Prostate gland (tissue), 2 donors: ENCODE measurements at places on chromosomes 11 and 22. TPM values are rescaled to one million over a fixed set of nuclear protein-coding genes. Genes with fewer than 3 reads are reported as not detected.

The ALG12 gene
- total RNA-seq, result 33.6 TPM

The ACR gene
- not detected for total RNA-seq

The SRSF8 gene
- total RNA-seq, result 46.1 TPM

The MS4A5 gene
- 9.1 TPM for total RNA-seq

The RPS25 gene
- 949 TPM for total RNA-seq

- no peaks in the 10 kb centered on the region for H3K4me1 ChIP-seq
- no peaks in the 10 kb centered on the region for H3K27me3 ChIP-seq
- H3K27ac ChIP-seq, result no peak overlapping the region
- H3K36me3 ChIP-seq, result no peaks in the 10 kb centered on the region
- DNase-seq, result no peak
Observed at GRCh38 chr11:62418136-62418535, 697 bp upstream of the SCGB1A1 start.

GRCh38 chr22:37267135-37267587 lies 15.1 kb upstream of the CYTH4 start:
- H3K27me3 ChIP-seq, result no peaks in the 10 kb centered on the region
- H3K36me3 ChIP-seq, result no peaks in the 10 kb centered on the region
- H3K27ac ChIP-seq, result no peak overlapping the region
- H3K4me3 ChIP-seq, result no peak overlapping the region
- no peaks in the 10 kb centered on the region for H3K4me1 ChIP-seq
- DNase-seq, result no peak

- DNase-seq, result no peak
- no peak overlapping the region for H3K27ac ChIP-seq
- H3K36me3 ChIP-seq, result no peaks in the 10 kb centered on the region
- no peaks in the 10 kb centered on the region for H3K4me1 ChIP-seq
Observed at GRCh38 chr11:14270690-14271542, 88.1 kb downstream of the RRAS2 start.

GRCh38 chr22:29782061-29782845 lies 15.1 kb downstream of the UQCR10 start:
- H3K36me3 ChIP-seq, result no peaks in the 10 kb centered on the region
- no peak overlapping the region for H3K4me3 ChIP-seq
- H3K27me3 ChIP-seq, result no peaks in the 10 kb centered on the region
- peak overlapping the region; percentile 62 for H3K27ac ChIP-seq
- H3K4me1 ChIP-seq, result peaks cover 6% of the 10 kb centered on the region
- DNase-seq, result peak; percentile 89

DNA sequence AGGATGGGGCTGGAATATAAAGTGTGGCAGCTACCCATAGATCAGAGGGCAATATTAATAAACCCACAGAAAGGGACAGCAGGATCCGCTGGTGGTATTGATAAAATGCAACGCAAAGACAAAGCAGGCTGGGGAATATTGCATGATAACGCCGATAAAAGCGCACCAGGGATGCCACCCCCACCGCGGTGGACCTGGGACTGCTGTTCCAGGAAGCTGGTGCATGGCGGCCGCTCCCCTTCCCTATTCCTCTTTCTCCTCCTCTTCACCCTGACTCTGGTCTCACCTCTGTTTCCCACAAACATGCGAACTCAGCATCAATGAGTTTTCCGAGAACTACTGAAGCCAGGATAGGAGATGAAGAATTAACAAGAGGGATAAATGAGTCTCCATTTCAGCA lies 20.2 kb downstream of the SPATA19 start:
- H3K27me3 ChIP-seq, result no peaks in the 10 kb centered on the region
- no peak overlapping the region for H3K27ac ChIP-seq
- no peak for DNase-seq
- no peak overlapping the region for H3K4me3 ChIP-seq

- no peaks in the 10 kb centered on the region for H3K4me1 ChIP-seq
- H3K27me3 ChIP-seq, result no peaks in the 10 kb centered on the region
- no peak for DNase-seq
- H3K27ac ChIP-seq, result no peak overlapping the region
Observed at GRCh38 chr22:29258407-29259252, 9.2 kb downstream of the RHBDD3 start.

DNA sequence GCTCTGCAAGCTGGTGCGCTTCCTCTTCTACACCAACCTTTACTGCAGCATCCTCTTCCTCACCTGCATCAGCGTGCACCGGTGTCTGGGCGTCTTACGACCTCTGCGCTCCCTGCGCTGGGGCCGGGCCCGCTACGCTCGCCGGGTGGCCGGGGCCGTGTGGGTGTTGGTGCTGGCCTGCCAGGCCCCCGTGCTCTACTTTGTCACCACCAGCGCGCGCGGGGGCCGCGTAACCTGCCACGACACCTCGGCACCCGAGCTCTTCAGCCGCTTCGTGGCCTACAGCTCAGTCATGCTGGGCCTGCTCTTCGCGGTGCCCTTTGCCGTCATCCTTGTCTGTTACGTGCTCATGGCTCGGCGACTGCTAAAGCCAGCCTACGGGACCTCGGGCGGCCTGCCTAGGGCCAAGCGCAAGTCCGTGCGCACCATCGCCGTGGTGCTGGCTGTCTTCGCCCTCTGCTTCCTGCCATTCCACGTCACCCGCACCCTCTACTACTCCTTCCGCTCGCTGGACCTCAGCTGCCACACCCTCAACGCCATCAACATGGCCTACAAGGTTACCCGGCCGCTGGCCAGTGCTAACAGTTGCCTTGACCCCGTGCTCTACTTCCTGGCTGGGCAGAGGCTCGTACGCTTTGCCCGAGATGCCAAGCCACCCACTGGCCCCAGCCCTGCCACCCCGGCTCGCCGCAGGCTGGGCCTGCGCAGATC lies 16.5 kb downstream of the P2RY2 start:
- H3K4me1 ChIP-seq, result no peaks in the 10 kb centered on the region
- DNase-seq, result no peak
- no peaks in the 10 kb centered on the region for H3K36me3 ChIP-seq
- no peaks in the 10 kb centered on the region for H3K27me3 ChIP-seq
- H3K4me3 ChIP-seq, result no peak overlapping the region

- H3K4me3 ChIP-seq, result no peak overlapping the region
- H3K36me3 ChIP-seq, result no peaks in the 10 kb centered on the region
- no peak overlapping the region for H3K27ac ChIP-seq
- no peak for DNase-seq
- H3K4me1 ChIP-seq, result no peaks in the 10 kb centered on the region
Observed at GRCh38 chr11:15027011-15027410, 46.4 kb upstream of the CALCB start.

GRCh38 chr22:40178417-40179409 lies 988 bp downstream of the TNRC6B start:
- H3K4me1 ChIP-seq, result peaks cover 10% of the 10 kb centered on the region
- peak overlapping the region; percentile 48 for H3K4me3 ChIP-seq
- H3K27ac ChIP-seq, result peak overlapping the region; percentile 86
- no peaks in the 10 kb centered on the region for H3K27me3 ChIP-seq
- peak; percentile 33 for DNase-seq

GRCh38 chr11:27902981-27903624 lies 202.8 kb upstream of the BDNF start:
- H3K4me3 ChIP-seq, result no peak overlapping the region
- no peaks in the 10 kb centered on the region for H3K27me3 ChIP-seq
- H3K36me3 ChIP-seq, result no peaks in the 10 kb centered on the region
- H3K4me1 ChIP-seq, result no peaks in the 10 kb centered on the region
- H3K27ac ChIP-seq, result no peak overlapping the region

DNA sequence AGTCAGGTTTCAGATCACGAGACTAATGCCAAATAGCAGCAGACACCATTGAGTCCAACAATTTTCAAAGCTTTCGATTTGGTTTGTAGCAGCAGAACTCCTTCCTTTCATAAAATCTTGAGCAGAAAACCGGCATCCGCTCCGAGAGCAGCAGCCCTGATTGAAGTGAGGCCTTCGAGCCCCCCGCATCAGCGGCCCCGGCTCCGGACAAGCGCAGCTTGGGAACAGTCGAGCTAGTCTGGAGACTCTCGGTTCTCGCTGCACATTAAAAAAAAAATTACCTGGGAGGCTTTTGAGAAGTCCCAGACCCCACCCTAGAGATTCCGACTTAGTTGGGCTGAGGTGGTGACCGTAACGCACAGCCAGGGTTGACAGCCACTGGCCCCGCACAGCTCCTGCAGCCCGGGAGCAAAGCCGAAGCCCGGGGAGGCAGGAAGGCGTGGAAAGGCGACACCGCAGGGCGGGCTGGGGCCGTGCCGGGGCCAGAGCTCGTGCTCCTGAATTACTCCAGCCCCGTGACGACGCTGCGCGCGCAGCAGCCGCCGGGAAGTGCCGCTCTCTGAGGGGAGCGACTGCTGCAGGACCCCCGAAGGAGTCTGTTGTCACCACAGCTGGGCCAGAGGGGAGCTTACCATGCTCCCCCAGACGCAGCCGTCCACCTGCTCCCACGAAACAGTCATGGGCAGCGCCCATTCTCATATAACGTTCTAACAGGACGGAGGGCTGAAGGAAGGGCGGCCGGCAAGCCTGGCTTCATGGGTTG lies 57.8 kb downstream of the SPATA19 start:
- no peak for DNase-seq
- no peak overlapping the region for H3K4me3 ChIP-seq
- H3K36me3 ChIP-seq, result no peaks in the 10 kb centered on the region
- H3K27ac ChIP-seq, result no peak overlapping the region
- peaks cover 3% of the 10 kb centered on the region for H3K27me3 ChIP-seq
- H3K4me1 ChIP-seq, result no peaks in the 10 kb centered on the region

GRCh38 chr11:132866783-132867545 lies 665.3 kb downstream of the OPCML start:
- no peak for DNase-seq
- no peaks in the 10 kb centered on the region for H3K36me3 ChIP-seq
- H3K4me1 ChIP-seq, result no peaks in the 10 kb centered on the region
- H3K4me3 ChIP-seq, result no peak overlapping the region
- H3K27me3 ChIP-seq, result no peaks in the 10 kb centered on the region

- DNase-seq, result no peak
- H3K27me3 ChIP-seq, result no peaks in the 10 kb centered on the region
- H3K4me1 ChIP-seq, result peaks cover 8% of the 10 kb centered on the region
- no peak overlapping the region for H3K4me3 ChIP-seq
- peaks cover 14% of the 10 kb centered on the region for H3K36me3 ChIP-seq
- H3K27ac ChIP-seq, result no peak overlapping the region
Observed at GRCh38 chr11:72226701-72227100, 2.1 kb downstream of the INPPL1 start.

DNA sequence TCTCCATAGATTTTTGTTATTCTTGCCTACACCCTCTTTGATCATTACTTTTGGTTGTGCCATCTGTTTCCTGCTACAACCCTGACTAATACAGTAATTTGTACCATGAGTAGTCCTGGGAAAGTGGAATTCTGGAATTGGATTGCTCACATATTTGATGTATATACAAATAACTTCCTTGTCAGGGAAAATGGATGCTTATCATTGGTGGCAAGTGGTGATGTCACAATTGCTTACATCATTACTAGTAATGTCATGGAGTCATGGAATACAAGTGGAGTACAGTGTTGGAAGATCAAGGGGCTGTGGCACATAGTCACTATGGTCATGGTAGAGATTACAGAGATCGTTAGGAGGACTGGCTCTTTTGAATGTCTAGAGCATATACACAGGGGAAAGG lies 24.4 kb downstream of the AASDHPPT start:
- H3K27me3 ChIP-seq, result no peaks in the 10 kb centered on the region
- no peaks in the 10 kb centered on the region for H3K36me3 ChIP-seq
- no peak overlapping the region for H3K4me3 ChIP-seq
- no peak for DNase-seq
- H3K27ac ChIP-seq, result no peak overlapping the region

- H3K27me3 ChIP-seq, result no peaks in the 10 kb centered on the region
- no peak for DNase-seq
- H3K4me1 ChIP-seq, result no peaks in the 10 kb centered on the region
- H3K4me3 ChIP-seq, result no peak overlapping the region
- no peak overlapping the region for H3K27ac ChIP-seq
Observed at GRCh38 chr11:44875037-44875436, 75.6 kb downstream of the TP53I11 start.

DNA sequence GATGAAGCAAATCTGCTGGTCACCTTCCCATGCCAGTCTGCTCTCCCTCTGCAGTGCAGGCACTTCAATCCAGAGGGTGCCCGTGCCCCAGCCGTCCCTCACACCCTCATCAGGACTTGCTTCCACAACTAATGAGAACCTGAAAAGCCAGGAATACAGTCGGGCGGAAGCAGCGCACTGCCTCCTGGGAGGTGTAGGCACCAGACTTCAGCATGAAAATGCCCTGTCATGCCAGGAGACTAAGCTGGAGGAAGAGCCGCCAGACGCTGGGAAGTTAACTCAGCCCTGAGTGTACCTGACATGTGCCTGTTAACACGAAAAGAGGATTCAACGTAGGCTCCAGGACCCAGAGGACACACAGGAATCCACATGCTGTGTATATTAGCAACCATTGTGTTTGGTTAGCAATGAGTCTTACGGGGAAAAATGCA lies 40.1 kb upstream of the FLI1 start:
- no peak overlapping the region for H3K27ac ChIP-seq
- peak; percentile 24 for DNase-seq

DNA sequence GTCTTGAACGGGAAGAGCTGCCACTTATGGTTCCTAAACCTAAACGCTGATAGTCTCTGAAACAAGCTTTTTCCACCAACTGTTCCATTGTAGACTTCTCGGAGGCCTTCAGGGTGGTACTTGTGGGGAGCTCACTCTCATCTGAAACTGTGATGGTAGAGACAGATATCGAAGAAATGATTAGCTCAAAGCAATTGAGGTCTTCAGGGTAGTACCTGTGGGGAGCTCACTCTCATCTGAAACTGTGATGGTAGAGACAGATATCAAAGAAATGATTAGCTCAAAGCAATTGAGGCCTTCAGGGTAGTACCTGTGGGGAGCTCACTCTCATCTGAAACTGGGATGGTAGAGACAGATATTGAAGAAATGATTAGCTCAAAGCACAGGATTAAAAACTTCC lies 175.7 kb downstream of the SWAP70 start:
- H3K27ac ChIP-seq, result peak overlapping the region; percentile 51
- DNase-seq, result no peak
- no peaks in the 10 kb centered on the region for H3K4me1 ChIP-seq

DNA sequence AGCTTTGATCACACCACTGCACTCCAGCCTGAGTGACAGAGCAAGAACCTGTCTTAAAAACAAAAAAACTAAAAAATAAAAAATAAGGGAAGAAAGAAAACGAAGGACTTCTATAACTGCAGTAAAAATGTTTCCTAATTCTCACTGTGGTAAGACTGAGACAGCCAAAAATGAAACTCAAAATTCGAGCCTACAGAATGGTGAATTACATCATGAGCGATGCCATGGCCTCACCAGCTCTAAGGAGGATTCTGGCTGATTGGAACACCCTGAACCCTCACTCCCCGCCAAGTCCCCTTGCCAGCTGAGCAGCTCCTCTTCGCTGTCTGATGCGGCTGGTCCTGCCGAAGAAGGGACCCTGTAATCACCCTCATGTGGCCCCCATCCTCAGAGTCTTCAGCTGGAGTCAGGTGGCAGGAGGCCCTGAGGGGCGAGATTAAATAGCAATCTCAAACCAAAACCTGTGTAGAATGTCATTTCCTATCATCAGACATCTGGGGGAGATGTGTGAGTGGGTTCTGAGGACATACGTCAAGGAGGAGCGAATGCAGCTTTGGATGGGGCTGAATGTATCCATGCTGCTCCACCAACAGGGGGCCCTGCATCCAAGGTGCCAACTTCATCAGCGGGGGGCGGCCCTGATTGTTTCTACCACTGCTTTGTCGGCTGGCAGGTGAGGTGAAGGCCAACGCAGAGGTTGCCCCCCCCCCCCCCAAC lies 29.2 kb downstream of the PDGFB start:
- H3K36me3 ChIP-seq, result no peaks in the 10 kb centered on the region
- no peak overlapping the region for H3K27ac ChIP-seq
- H3K4me1 ChIP-seq, result no peaks in the 10 kb centered on the region
- no peaks in the 10 kb centered on the region for H3K27me3 ChIP-seq
- DNase-seq, result no peak

GRCh38 chr11:112457532-112457931 lies 196.9 kb upstream of the PLET1 start:
- H3K36me3 ChIP-seq, result no peaks in the 10 kb centered on the region
- no peak for DNase-seq
- H3K4me3 ChIP-seq, result no peak overlapping the region
- no peaks in the 10 kb centered on the region for H3K4me1 ChIP-seq
